ENCODE measurements at places on chromosomes 7 and 10.

DNA sequence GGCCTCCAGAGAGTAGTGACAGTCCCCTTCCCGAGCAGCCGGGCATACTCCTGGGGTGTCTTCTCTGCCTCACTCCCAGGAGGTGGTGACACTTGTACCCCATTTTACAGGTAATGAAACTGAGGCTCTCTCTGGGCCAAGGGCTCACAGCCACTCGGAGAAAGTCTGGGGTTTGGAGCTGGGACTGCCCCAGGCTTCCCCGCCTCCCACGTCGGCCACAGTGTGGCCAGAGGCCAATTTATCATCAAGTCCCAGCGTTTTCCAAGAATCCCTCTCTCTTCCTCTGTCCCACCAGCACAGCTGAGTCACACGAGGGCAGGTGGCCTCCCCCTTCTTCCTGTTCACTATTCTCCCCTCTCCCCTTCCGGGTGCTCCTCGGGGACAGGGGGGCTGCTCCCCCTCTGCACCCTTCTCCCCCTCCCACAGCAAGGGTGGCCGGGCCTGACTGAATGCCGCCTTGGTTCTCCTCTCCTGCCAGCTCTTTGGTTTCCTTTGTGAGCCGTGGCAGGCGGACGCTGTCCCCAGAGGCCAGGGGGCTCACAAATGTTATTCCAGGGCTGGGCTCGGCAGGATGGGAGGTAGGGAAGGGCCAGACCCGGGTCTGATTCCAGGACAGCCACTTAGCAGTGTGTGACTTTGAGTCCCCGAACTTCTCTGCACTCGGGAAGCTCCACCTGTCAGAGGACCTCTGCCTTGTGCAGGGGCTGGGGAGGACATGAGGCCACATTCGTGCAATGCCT is 17.7 kb downstream of the CLIP2 start:
- peak; percentile 40 for DNase-seq

DNA sequence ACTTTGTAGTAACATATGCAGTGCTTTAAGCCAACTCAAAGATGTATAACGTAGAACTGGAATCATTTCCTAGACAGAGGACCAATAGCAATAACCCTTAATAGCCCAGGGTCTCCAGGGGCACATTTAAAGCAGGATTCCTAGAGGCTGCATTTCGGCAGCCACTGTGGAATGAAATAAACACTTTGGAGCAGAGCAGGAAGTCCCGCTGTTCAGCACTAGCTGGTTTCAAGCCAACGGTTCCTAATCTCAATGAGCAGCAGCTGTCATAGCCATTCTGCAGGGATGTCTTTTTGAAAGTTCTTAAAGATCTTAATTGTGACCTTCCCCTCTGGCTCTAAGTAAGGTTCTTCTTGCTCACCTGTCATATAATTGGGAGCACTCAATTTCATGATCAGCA is 18.4 kb upstream of the MACROH2A2 start:
- no peak for DNase-seq

DNA sequence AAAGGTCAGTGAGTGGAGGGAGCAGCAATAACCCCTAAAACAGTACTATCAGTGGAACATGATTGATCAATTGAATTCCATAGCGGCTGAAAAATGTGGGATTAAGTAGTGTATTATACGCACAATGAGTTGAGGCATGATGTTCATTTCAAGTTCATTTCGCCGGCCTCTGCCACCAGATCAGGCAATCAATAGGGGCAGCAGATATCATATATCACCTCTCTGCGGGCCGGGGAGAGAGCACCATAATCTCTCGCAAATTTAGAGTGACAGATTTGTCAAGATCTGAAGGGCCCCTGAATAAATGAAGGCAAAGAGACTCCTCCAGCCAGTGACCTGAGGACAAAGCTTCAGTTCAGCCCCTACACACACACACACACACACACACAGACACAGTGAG is 58.5 kb downstream of the PAX2 start:
- no peak for DNase-seq

- no peak for DNase-seq
These were observed 54.5 kb downstream of the GRB10 start for GRCh38 chr7:50728184-50728583.

DNA sequence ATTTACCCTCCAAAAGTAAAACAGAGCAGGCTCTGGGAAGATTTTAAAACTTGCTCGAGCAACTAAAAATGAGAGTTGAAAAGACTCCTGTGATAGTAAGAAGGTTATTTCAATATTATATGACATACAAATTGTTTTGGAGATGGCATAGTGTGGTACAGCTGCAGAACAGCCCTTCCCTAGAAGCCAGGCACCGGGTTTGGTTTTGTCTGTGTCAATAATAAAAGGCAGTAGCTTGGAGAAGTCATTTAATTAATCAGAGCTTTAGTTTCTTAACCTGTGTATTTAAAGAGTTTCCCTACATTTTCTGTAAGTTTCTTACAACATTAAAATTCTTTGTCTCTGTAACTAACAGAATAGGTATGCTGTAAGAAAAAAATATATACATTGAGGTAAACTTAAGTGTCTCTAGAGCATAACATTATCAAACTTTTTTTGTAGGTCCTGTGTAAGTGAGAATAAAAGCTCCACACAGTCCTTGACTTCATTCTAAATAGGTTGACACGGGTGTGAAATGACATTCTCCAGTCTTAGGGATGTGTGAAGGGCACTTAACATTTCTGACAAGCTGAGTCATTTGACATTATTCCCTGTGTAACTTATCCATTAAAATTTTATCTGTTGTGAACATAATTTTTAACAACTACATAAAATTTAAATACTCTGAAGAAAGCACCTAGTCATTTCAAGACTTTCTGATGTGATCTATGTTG is 425.0 kb upstream of the ETV1 start:
- no peak for DNase-seq

GRCh38 chr10:62244088-62244487 is 24.6 kb downstream of the RTKN2 start:
- no peak for DNase-seq

DNA sequence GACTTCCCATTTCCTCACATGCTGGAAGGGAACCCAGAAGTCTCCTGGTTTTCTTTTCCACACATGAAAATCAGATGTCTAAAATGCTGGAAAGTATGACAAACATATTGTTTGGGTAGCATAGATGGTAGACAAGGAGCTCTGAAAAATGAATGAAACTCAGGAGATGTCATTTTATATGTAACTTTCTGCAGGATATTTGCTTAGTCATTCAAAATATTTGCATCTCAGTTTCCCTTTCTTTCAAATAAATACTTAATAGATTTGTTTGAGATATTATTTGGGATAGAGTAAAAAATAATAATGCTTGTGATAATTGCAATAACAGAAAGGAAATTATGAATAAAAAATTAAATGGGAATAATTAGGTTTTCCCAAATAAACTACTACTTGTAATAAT is 298.9 kb upstream of the ADARB2 start:
- no peak for DNase-seq

DNA sequence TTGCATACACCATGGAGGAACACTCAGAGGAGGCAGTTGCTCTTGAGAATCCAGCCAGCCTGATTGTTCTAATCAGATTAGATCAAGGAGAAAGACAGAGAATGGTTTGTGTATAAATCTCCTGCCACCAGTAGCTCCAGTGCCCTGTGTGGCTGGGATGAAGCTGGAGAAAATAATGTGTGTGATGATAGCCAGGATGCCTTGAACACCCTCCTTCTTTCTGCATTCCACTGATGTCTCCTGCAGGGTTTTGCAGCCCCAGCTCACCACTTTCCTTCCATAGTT is 614.7 kb upstream of the FOXK1 start:
- no peak for DNase-seq

- no peak for DNase-seq
These were observed 215.7 kb upstream of the CSTF2T start for GRCh38 chr10:51915031-51915542.

GRCh38 chr10:12466704-12467305 is 117.5 kb downstream of the CAMK1D start:
- peak; percentile 27 for DNase-seq

DNA sequence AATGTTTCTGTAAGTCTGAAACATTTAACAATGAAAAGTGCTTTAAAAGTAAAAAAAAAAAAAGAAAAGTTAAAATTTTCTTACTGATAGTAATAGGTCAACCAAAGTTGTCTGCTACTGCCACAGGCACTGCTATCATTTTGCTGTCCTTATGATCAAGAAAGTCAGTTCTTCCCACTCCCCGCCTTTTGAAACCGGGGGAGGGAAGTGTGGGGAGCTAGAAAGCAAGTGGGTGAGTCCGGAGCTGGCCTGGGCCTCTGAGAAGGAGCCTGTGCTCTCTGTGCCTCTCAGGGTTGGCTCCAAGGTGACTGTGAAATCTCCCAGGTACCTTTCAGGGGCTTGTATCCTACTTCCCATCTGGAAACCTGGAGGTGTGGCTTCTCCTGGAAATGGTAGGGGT is 7.3 kb downstream of the C7orf57 start:
- DNase-seq: no peak

GRCh38 chr10:18743926-18744325 is 84.7 kb downstream of the ARL5B start:
- DNase-seq: no peak

DNA sequence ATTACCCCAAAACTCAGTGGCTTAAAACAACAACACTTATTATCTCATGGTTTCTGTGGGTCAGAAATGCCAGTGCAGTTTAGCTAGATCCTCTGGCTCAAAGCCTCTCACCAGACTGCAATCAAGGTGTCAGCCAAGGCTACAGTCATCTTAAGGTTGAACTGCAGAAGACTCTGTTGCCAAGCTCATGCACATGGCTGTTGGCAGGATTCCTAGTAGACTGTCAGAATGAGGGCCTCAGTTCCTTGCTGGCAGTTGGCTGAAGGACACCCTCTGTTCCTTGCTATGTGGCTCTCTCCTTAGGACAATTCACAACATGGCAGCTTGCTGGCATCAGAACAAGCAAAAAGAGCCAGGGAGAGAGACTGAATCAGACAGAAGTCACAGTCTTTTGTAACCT is 34.7 kb downstream of the TOMM7 start:
- no peak for DNase-seq

DNA sequence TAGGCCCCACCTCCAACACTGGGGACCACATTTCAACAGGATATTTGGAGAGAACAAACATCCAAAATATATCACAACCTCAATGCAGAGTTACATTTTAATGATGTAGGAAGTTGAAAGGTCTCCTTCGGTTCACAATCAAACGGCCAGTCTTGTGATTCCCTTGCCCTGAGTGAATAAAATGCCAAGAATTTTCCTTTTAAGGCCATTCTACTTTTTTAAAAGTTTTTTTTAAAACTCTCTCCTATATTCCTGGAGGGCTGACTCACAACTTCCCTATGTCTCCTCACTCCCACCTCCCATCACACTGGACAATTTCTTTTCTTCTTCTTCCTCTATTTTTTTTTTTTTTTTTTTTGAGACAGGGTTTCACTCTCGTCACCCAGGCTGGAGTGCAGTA is 693.6 kb upstream of the AUTS2 start:
- DNase-seq: no peak

DNA sequence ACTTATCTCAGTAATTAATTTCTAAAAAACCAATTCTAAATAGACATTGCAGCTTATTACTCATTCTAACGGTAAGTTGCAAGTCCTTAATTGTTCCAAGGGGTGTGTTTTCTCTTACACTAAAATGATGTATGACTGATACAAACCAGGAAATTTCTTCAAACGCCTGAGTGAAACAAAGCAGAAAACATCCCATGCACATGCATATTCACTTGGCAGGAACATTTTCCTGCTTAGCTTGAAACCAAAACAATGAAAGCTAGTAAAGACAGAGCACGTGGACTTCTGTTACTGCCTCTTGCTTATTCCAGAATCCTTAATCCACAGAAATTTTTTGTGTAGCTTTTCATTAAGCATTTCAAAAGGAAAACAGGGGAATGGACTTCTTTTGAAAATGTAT is 187.7 kb downstream of the MTERF1 start:
- no peak for DNase-seq

All from nephron progenitor cell (in vitro differentiated cells).